Astrocyte (in vitro differentiated cells and primary cell): ENCODE measurements at places on chromosomes 7 and 10.
A peak's percentile ranks its signal among the peaks of the same experiment; 100 is the strongest.

GRCh38 chr10:6579183-6579903 lies 733 bp downstream of the PRKCQ start:
- DNase-seq: no peak

DNA sequence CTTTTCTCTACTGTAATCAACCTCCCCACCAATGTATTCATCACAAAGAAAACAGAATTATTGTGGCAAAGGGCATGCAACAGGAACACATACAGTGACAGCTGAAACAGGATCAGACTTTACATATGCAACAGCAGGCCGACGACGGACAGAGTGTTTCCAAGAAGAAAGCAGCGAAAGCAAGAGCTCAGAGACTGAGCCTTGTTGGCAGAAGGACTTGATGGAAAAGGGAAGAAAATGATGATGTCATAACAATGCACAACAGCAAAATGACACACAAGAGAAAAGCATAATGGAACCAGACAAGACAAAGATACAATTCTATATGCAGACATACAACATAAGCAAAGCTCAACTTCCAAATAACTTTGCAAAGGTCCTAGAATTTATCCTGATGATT lies 106.5 kb downstream of the ARHGAP12 start:
- no peak for DNase-seq

DNA sequence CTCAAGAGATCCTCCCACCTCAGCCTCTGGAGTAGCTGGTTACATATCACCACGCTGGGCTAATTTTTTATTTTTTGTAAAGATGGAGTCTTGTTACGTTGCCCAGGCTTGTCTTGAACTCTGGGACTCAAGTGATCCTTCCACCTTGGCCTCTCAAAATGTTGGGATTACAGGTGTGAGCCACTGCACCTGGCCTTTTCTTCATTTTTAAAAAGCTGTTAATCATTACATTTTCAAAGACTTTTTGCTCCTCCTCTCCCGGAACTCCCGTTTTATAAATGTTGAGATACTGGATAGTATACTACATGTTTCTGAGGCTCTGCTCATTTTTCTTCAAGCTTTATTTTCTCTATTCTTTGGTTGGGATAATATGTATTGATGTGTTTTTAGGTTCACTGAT lies 16.4 kb downstream of the AOAH start:
- no peak for DNase-seq

DNA sequence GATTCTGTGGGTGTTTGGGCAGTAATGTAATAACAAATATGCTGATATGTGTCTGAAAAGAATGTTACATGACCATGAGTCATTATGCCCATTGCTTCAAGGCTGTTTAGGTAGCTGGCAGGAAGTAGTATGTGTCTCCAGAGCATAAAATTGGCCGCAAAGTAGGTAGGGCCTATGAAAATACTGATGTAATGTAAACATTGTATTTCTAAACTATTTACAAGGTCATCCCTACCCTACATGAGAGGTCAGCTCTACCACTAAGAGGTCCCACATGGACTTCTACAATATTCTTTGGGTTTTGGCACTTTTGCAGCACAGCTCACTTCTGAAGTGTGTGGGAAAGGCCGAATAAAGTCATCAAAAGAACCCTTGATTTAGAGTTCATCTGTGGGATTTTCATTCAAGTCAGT lies 301.9 kb downstream of the AHR start:
- peak; percentile 99 for DNase-seq

GRCh38 chr7:46317256-46317655 lies 396.2 kb upstream of the IGFBP3 start:
- peak; percentile 17 for DNase-seq

DNA sequence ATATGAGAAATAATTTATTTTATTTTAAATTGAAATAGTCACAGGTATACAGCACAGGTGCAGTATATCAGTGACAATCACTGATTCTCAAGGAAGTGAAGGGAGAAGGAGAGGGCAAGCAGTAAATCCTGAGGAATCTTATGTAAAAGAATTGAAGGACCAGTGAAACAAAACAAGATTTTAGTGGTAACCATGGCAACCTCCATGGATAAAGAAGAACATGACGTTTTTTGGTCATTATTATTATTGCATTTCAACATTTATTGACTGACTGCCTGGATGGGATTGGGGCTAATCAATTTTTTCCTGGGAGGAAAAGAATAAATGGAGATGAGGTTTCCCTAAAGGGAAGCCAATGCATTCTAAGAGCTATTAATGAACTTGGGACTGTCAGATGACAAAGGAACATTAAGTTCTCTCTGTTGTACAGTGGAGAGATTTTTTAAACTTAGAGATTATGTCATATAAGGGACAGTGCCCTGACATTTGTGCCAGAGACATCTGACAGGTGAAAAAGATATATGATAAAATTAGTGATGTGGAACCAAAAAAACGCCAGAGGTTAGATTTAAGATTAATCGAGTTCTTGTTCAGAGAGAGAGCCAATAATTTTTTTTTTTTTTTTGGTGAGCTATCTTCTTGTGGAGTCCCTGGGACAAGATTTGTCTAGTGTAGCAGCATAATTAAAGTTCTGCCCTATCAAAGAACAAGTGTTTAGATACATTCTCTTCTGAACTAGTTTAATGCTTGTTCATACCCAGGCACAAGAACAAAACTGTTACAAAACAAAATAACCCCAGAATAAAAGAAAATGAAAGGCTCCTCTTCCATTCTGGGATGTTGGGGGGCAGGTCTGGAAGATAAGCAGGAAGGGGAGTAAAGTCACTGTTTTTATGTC lies 279.9 kb downstream of the CSTF2T start:
- no peak for DNase-seq
